Activated CD4-positive, alpha-beta T cell treated with anti-CD3 and anti-CD28 coated beads, Interleukin-10, Interleukin-2, amounts not matched to agents 100 ng/mL and 50 ng/mL, durations not matched to agents 16 hours and 8 hours (primary cell): ENCODE measurements at places on chromosomes 2 and 18.

DNA sequence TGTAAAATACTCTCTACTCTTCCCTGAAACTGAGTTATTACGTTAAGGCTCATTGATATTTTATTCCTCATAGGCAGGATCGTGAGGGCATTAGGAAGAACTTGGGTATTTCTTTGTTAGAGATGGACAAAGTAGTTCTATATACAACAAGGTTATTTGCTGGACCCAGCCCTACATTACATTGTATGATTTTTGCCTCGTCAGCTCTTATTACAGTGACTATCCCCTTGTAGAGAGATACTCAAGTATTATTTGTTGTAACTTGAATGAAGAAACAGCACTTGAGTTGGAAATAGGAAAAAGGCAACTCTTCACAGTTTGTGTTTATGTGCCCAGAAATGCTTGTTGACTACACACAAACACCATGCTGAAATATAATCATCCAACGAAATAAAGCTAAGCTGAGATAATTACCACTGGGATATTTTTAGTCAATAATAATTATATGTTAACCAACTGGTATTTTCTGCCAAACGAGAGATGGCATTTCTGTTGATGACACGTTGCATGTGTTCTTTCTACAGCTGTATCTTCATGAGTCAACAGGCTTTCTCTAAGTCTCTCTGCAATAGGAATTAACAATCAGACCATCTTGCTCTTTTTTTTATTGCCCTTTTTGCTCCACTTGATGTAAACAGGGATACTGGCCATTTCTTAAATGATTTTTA is 947.6 kb downstream of the DPP10 start:
- DNase-seq = no peak

DNA sequence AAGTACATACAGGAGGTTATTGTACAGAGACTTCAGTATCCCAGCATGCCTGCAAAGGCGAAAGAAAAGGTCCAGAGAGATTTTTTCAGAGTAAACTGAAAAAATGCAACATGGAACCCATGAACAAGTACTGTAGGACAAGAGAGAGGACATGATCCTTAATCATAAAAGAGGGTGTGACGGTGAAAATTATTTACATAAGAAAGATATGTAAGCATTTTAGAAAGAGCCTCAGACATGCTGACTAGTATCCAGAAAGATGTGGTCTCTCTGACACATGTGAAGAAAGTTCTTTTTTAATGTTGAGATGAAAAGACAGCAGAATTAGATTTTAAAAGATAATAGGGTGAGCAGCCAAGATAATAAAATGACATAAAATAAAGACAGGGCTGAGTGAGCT is 262.0 kb downstream of the NCKAP5 start:
- DNase-seq = no peak

DNA sequence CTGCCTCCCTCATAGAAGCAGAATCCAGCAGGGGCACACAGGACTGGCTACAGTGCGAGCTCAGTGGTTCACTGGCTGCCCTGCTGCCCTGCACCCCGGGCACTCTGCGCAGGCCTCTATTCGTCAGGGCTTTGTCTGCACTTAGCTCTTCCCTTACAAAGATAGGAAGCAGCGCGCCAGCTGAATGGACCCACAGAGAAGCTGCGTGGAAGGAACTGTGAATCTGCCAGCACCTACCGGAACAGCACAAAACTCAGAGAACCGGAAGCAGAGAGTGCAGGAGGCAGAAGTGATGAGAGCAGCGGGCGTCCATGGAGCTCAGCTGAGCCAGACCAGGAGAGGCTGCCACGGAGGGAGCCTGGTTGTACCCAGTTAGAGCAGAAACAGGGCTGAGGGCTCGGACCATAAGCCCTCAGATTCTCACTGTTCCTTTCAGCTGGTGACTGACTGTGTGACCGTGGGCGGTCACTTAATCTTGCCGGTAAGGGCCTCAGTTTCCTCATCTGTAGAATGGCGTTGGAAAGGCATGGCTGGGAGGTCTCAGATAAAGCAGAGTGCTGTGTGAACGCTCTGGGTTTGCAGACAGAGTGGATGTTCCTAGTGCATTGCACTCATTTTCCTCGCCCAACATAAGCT is 23.1 kb upstream of the SLC66A3 start:
- no peak for DNase-seq

GRCh38 chr18:45722899-45723298 is 1.1 kb upstream of the SLC14A1 start:
- DNase-seq = peak; percentile 81

DNA sequence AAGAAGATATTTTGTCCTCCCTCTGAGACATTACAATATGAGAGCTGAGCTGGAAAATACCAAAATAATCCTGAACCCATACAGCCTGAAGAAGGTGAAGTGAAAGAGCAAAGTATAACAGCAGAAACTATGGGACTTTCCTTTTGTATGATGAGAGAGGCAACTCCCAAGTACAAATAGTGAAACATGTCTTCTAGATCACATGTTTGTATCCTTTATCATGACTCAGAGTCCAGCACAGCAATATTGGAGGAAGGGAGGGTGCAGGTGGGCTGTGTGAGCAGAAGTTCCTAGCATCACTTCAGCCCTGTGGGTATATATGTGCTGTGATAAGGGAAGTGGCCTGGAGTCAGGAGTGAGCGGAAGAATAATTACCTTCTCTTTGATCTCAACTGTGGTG is 265.6 kb upstream of the NRXN1 start:
- no peak for DNase-seq
